ENCODE measurements at places on chromosomes 5 and 9.

- no peak for DNase-seq
These were observed 158.8 kb downstream of the DEPDC1B start for GRCh38 chr5:60540856-60541805.

DNA sequence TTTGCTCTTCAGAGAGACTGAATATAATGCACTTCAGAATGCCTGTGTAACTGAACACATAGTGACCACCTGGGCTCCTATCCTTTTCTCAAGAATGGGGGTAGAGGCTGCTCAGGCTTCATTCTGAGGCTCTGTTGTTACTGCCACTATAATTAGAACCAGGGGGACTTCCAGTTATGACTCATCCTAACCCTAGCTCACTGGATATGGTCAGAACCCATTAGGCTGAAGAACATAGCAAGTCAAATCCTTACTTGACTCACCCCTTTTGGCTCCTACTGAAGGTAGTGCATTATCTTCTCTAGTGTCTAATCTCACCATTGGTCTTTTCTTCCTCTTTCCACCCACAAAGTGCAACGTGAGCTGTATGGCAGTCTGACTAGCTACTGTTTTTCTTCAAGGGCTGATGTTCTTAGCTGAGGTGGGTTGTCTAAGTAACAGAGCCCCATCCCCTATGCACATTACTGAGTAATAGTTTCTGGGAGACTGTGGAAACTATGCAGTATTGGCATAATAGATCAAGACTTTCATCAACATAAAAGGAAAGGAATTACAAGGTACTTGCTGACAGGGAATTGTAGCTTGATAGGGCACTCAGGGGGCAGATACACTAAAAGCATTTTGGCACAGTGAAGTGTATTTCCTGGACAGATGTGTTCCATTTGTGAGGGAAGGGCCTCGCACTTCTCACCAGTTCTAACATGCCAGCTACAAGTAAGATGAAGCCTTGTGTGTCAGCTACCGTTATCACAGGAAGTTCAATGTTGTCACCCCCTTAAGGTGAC lies 431.0 kb upstream of the MEF2C start:
- DNase-seq, result no peak

DNA sequence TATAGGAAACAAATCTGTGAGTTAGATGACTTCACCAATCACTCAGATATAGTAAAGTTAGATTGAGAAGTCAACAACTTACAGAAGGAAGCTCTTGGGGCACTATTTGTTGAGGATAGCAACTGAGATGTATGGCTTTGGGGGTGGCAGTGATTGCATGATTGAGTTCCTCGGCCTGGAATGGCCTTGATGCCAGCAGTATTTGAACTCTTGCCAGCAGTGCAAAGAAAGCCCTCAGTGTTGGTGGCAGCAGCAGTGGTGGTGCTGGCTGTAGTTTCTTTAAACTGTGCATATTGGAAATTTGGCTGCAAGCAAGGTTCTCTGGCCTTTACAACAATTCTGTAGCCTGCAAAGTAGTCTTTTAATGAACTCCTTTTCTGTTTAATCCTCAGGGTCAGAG lies 41.4 kb upstream of the PJA2 start:
- no peak for DNase-seq

- no peak for DNase-seq
These were observed 24.3 kb upstream of the KCNIP1 start for GRCh38 chr5:170479484-170479883.

- no peak for DNase-seq
These were observed 39.0 kb upstream of the CLPTM1L start for GRCh38 chr5:1383886-1384401.

GRCh38 chr5:29085142-29085541 lies 2046.8 kb upstream of the CDH9 start:
- DNase-seq, result no peak

DNA sequence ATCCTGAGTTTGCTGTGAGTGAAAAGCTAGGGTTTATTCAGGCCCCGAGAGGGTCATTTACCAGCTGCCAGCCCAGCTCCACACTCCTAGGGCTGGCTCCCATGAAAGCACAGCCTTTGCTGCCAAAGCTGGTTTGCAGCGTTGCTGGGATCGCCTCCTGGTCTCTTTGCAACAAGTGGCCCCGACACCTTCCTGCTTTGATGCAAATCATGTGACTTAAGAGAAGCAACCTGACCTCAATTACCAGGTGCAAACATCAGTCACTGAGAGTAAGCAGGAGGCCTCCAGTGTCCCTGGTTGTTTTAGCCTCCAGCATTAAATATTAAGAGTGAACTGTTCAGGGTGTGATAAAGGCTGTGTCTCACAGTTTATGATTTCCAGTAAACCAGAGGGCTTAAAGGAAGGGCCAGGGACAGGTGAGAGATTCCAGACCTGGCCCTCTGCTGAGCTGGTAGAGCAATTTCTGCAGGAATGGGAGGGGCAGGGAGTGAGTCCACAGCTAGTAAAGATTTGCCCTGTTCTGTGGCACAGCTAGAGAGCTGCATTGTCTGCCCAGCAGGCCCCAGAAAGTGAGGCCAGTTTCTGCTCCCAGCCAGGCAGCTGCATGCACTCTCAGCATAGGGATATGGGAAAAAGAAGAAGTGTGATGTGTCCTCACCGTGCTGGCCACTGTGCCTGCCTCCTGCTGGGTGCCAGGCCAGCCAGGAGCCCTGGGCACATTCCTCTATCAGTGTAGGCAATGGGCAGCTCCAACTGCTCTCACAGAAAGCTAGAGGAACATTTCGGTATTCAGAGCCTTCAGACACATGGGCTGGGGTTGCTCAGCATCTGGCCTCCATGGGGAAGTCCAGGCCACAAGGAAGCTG lies 58.0 kb downstream of the SLC22A5 start:
- peak; percentile 49 for DNase-seq

DNA sequence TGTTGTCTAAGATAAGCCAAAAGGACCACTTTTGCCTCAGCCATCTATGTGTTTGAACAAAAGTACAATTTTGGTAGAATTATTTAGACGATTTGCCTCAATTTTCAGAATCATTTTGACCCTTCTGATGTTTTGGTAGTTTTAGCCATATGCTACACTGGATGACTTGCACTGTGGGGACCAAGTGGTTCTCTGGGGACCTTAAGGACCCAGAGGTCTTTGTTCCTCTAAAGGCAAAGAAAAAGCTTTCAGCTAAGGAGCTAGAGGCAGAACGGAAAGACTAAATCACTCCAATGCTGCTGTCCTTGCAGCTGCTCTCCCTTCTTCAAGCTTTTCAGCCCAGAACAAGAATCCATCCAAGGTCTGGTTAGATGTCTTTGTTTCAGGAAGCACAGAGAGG lies 51.0 kb upstream of the APC start:
- DNase-seq, result no peak

- DNase-seq, result no peak
These were observed 38.9 kb downstream of the COL5A1 start for GRCh38 chr9:134680393-134681060.

DNA sequence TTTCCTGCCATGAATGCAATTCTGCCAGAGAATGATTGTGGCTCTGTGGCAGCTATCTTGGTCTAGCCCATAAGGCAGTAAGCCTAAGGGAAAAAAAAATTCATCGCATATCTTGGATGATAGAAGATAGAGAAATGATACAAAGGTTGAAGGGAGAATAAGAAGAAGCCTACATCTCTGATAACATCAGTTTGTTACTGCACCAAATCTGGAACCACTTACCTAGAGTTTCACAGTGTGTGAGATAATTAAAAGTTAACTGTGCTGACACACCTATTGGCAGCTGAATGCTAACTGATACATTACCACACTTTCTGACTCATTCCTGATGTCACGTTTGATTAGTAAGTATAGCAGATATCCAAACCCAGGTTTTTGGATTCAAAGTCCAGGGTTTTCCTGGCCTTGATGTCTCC lies 91.6 kb upstream of the TAF11L2 start:
- no peak for DNase-seq

DNA sequence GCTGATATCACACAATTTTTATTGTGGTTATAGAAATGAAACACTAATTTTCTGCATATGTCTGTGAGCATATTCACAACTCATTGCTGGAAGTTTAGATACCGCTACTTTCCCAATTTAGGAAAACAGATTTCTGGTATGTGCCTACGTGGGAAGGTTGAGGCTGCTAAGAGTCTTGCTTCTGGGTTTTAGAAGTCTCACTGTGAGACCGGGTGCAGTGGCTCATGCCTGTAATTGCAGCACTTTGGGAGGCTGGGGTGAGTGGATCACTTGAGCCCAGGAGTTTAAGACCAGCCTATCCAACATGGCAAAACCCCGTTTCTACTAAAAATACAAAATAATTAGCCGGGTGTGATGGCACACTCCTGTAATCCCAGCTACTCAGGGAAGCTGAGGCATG lies 39.6 kb downstream of the UBAP1 start:
- no peak for DNase-seq

- DNase-seq, result no peak
These were observed 63.2 kb downstream of the PRRT1B start for GRCh38 chr9:131608493-131609037.

DNA sequence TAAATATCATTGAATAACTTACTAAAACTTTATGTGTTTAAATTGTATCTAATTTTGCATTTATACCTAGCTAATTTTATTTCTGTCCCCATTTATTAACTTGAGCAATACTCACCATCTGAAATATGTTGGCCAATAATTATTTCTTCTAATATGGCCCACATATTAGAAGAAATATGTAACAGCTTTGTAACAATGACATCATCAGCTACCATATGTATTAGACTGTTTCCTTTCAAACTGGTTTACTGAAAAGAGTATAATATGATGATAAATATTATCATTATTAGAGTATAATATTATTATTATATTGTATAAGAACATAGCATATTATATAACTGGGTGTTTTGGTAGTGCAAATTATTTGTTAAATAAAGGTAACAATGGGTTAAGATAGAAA lies 220.5 kb downstream of the FBXL7 start:
- DNase-seq, result no peak

GRCh38 chr5:68240202-68240601 lies 24.6 kb downstream of the PIK3R1 start:
- no peak for DNase-seq

DNA sequence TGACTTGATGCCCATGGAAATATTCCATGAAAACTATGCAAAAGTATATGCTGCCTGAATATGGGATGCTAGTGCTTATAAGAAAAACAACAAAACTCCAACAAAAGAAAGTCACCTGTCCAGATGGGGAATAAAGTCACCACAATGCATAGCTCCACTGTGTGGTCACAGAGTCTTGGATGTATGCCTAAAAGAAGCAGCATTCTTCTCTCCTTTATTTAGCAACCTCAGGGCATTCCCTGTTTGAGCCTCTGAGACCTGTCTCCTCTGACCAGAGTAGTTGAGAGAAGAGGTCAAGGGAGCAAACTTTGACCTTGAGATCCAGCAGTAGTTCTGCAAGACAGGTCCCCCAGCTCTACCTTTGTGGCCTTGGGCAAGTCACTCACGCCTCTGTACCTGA lies 287.5 kb downstream of the MED10 start:
- DNase-seq, result no peak

DNA sequence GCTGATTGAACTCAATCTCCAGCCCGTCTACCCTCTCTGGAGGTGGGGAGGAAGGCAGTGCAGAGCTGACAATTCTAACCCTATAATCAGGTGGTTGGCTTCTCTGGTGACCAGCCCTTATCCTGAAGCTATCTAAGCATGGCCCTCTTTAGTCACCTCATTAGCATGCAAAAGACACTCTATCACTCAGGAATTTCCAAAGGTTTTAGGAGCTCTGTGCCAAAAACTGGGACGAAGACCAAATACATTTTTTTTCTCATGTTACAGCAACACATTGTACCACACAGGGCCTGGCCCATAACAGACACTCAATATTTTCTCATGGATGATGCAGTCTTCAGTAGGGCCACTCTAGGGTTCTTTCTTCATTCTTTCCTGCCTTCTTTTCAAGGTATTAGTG lies 118.8 kb upstream of the VLDLR start:
- no peak for DNase-seq

DNA sequence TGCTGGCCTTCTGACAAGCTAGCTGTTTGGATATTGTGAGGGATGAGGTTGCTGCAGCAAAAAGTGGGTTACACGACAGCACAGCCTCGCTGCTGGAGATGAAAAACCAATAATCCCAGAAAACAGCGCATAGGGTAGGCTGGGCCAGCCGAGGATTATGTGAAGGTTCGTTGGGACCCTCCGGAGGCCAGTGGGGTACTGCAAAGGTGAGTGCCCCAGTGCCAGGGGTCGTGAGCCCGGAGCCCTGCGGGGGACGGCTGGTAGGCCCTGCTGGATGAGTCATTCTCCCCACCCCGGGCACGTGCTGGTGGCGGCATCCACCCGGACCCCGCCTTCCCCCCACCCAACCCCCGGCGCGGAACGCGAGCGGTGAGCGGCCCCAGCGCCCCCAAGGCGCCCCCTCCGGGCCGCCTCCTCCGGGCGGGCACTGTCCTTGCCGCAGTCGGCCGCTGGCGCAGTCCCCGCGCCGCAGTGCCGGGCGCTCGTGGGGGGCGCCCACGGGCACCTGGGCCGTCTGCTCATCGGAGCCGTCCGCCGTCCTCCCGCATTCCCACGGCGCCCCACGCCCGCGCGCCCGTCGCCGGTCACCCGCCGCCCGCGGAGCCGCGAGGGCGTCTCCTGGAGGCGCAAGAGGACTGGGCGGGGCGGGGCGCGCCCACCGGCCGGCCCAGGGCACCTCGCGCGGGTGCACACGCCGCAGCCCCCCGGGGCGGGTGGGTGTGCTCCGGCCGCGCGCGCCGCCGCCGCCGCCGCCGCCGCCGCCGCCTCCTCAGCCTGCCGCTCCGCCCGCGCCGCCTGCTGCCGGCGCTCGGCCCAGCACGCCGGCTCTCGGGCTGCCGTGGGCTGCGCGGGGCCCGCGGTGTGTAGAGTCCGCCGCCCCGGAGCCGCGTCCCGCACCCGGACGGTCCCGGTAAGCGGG lies at the start of gene PHF24:
Gene PHF24 (plus strand): TSS at position 794 of the 919 bp plus-strand sequence. CDS start 13,014 bp downstream, outside the sequence.
- DNase-seq, result no peak

DNA sequence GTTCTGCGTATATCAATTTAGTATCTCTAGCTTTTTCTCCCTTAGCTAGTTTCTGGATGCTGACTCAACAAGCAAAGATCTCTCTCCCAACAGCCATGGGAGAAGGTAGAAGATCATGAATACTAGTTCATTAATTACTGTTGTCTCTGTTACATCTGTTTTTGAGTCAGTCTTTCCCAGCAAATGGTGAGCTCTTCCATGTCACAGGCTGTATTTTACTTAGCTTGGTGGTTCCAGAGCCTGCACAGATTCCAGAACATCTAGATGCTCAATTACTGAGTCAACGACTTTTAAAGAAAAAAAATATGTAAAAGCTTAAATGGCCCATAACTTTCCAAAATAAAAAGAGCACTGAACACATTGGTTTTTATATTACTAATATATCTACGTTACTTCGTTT lies 307.2 kb downstream of the NSG2 start:
- DNase-seq, result no peak

GRCh38 chr5:59769832-59770231 lies 123.7 kb downstream of the PDE4D start:
- DNase-seq, result no peak

DNA sequence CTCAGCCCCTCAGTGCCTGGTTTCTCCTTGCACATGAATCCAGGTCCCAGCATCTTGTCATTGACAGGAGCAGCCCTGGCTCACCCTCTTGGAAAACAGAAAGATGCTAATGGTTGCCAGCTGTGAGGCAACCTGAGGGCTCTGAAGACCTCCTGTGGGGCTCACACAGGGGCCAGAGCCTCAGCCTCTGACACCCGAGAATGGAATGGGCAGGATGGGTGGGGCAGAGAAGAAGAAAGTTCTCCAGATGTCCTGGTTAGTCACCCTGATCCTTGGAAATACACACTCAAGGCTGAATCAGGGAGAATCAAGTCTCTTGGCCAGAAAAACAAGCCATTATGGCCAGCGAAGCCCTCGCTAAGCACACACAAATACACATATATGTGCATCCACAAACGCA lies 32.3 kb upstream of the SPATA31E1 start:
- DNase-seq, result no peak

Data from stimulated activated CD4-positive, alpha-beta T cell treated with anti-CD3 and anti-CD28 coated beads, Interleukin-15, amount 100 ng/mL, for 48 hours (primary cell).